ENCODE measurements at places on chromosomes 7 and 10.

DNA sequence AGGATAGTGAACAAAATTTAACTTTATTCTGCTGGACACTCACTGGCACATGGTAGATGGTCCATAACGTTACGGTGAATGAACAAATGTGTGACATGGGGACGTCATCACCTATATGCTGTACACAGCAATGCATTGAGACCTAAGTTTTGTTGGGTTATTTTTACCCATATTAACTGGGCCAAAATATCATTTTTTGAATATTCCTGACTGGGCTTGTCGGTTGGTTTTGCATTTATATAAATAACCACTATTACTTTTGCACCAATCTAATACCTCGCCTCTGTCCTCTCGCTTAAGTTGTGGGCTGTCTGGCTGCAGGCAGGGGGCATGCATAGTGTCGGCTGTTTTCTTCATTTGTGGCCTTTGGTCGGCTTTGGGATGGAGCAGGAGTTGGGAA is 161.7 kb downstream of the USP6NL start:
- no peak for DNase-seq

DNA sequence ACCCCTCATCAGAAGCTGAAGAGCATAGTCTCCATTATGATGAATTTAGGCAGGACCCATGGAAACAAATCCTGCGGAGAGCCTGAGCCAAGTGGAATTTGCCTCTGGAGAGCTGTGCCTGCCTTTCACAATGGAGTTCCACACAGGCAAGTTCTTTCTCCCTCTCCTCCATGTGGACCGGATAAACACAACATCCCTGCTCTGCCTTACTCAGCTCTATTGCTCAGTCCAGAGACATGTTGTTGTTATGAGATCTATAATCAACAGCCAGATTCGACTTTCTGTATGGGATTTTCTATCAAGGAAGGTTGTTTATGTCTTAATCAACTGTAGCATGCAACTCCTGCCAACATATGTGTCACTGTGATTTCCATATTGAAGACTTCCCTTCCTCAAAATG is 59.5 kb upstream of the ELMO1 start:
- no peak for DNase-seq

- DNase-seq = no peak
Measured at GRCh38 chr7:132379292-132379691, 197.0 kb downstream of the PLXNA4 start.

DNA sequence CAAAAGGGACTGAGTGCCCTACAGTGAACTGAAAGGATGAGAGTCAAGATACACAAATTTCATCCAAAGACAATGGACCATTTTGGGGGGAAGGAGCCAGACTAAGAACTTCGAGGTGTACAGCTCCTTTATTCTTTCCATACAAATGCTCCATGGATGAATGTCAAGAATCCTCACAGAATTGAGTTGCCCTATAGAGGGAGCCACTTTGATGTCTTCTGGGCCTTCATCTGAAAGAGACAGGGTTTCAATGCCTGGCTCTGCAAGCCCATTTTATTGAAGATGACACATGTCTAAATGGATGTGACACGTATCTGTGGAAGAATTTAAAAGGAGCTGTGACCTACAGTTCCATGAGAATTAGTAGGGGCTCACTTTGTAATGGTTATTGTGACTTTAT is 32.0 kb upstream of the NRG3 start:
- no peak for DNase-seq

DNA sequence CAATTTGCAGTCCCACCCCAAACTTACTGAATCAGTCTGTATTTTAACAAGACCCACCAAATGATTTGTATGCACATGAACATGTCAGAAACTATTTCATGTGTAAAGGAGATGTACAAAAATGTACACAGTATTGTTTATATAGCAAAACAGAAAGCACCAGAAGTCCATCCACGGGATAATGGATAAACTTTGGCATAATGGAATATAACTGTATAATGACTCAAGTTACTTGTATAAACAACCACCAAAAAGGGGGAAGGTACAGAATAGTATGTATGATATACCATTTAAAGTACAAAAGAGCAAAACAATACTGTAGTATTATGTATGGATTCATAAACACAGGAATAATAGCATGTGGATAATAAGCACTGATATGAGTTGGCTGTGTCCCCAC is 22.4 kb downstream of the NUP42 start:
- no peak for DNase-seq

GRCh38 chr10:44908936-44909630 is 2.1 kb upstream of the TMEM72 start:
- no peak for DNase-seq

GRCh38 chr10:103350517-103351260 is at the start of gene PCGF6:
PCGF6 (minus strand) TSS chr10:103351140; CDS start chr10:103351066, 74 bp downstream.
- peak; percentile 43 for DNase-seq

DNA sequence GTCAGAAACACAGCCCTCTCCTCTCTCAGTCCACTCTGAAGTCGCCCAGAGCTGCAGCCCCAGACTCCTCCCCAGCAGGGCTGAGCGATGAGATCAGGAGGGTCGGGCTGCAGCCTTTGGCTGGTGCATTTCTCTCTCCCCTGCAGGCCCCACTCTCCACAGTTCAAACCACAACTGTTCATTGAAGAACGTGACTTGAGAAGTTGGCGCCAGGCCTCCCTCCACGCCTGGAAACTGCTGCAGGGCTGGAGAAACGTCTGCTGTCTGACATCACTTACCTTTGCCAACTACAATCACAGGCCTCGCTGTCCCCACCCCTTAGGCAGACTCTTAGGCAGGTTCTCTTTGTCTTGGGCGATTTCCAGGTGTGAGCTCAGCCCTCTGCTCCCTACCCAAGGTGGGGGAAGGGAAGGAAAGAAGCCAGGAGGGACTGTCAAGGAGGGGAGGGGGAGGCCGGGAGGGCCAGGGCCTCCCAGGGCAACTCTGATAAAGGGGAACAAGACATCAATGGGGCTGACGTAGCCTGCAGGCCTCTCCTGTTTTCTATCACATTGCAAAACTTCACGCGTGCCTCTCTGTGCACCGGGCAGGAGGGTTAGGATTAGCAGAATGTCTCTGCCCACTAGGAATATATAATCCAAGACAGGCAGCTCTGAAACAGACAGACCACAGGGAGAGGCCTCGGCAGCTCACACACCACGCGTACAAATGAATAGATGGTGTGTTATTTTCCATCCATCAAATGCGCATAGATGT is 32.7 kb downstream of the CALML5 start:
- no peak for DNase-seq

GRCh38 chr10:126247446-126247975 is 140.8 kb downstream of the ADAM12 start:
- no peak for DNase-seq

DNA sequence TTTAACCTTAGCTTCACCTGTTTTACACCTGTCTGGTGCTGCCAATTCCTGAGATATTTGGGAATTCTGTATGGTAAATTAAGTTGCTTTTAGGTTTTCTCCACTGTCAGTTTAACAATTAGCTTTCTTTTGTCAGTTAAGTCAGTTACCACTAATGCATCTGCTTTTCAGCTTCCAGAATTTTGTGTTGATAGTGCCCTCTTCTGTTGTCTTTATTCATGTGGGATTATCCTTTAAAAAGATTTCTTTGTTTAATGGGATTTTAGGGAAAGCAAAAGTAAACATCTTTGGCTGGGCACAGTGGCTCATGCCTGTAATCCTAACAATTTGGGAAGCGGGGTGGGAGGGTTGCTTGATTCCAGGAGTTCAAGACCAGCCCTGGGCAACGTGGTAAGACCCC is 8.1 kb downstream of the TFAM start:
- no peak for DNase-seq

GRCh38 chr7:67771846-67772605 is 775.4 kb downstream of the TYW1 start:
- DNase-seq = no peak

DNA sequence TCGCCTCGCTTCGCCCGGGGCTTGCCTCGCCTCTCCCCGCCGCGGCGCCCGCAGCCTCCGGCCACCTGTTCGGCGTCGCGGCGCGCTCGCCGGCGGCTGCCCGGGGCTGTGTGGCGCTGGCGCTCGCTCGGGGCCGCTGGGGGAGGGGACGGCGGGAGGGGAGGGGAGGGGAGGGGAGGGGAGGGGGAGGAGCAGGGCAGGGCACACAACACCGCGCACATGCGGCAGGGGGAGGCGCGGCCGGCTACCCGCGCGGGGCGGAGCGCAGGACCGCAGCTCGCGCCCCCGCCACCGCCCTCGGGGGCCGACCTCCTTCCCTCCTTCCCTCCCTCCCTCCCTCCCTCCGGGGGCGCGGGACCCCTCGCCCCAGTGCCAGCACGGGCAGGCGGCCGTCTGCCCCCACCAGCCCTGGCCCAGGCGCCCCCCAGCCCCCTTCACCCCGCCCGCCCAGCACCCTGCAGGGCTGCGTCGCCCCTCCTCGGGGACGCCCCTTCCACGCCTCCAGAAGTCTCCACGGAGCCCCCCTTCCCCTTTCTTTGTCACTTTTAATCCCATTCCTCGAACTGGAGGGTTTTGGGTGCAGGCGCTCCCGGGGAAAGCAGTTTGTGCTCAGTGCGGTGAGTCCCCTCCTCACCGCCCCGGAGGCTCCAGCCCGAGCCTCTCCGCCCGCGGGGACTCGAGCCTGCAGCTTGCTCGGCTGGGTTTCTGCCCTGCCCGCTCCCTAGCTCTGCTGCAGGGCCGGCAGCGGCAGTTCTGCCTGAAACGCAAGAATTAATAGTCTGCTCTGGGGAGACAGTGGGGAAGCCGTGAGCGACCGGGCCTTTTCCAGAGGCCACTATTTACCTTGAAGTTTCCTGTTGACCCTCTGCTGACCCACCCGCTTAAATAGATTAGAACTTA is at the start of gene PARD3:
TSS of gene PARD3 (minus strand) at position 112 of the 900 bp plus-strand sequence. CDS start 301 bp downstream, outside the sequence.
- no peak for DNase-seq
